Inflammatory macrophage treated with lipopolysaccharide for 4 hours (primary cell): ENCODE measurements at places on chromosomes 2 and 18.
A peak's percentile ranks its signal among the peaks of the same experiment; 100 is the strongest.

DNA sequence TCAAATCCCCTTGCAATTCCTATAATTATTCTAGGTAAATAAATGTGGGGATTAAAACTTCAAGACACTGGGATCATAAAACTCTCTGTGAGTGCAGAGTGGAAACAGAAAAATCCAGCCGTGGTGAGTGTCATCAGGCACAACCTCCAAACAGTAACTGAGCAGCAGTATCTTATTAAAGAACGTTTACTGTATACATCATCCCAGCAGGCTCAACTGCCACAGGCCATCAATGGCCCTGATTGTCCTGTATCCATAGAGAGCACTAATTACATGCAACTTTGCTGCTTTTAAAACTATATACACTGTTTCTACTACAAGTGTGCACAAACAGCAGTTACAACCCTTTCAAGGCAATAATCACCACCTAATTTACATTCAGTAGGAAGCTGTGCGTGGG lies 23.9 kb downstream of the GAREM1 start:
- DNase-seq: no peak

DNA sequence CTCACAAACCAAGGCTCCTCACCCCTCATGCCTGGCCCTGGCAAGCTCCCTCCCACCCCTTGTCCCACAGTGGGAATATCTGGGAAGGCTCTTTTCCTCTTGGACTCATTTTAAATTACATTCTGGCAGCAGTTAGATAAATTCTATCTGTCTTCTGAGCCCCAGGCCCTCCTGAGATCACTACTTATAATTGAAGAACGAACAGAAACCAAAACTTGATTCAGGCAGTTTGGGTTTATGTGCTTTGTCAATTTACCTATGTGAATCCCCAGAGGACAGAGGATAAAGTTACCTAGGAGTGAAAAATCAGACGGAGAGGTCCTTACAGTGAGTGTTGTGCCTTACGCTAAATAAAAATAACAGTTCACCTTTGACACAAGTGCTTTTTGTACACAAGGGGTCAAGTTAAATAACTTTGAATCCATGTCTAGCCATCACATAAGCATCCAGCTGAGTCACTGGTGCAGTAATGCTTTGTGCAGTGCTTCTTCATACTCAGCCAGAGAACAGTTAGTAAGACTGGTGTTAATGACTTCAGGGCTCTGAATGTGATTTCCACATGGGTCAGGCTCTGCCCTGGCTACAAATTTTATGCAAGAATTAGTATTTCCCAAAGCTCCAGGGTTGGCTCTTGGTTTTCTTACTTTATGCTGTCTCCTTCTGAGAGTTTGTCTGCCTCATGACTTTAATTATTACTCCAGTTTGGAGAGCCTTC lies 329.3 kb downstream of the INSIG2 start:
- no peak for DNase-seq

DNA sequence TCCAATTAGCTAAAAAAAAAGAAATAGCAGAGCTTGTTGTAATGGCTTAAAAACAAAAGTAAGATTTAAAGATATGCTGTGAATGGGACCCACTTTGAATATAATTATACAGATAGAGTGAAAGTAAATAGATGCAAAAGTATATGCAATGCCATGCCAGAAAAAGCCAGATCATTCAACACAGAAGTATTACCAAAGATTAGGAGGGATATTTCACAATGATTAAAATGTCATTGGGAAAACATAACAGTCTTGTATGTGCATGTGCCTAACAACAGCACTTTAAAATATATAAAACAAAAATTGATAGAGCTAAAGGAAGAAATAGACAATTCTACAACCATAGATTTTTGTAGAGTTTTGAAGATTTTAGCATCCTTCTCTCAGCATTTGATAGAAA lies 19.9 kb upstream of the SIGLEC15 start:
- DNase-seq: peak; percentile 62

DNA sequence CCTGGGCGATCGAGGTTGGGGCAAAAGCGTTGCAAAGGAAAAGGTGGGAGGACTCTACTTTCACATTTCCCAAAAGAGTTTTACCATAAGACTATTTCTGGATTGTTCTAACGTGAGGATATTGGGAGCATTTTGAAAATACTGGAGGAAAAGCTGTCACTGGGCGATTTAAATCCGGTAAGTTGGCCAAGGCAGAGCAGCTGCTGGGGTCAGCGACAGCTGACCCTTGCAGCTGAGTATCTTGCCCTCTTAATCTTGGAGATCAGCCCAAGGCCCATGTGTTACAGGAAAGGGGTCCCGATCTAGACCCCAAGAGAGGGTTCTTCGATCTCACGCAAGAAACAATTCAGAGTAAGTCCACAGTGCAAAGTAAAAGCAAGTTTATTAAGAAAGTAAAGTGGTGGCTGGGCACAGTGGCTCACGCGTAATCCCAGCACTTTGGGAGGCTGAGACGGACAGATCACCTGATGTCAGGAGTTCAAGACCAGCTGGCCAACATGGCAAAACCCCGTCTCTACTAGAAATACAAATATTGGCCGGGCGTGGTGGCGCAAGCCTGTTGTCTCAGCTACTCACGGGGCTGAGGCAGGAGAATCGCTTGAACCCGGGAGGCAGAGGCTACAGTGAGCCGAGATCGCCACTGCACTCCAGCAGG lies 964 bp upstream of the ST3GAL5 start:
- DNase-seq: peak; percentile 26

DNA sequence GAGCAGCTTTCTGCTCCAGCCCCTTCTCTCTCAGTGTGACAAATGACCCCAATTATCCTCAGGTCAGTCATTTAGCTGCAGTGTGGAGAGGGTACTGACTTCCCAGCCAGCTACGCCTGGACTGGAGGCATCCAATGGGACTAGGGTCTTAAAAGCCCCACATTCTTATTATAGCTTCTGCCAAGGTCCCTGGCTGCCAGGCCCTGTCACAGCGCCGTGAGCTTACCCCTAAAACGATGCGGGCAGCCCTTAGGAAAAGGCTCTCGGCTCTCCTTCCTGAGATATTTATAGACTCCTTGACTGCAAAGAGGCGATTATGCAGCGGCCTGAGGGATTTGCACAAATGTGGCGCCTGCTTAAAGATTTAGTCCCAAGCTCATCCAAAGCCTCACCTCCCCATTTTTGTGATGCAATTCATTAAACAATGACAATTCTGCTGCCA lies 69.2 kb upstream of the EDAR start:
- DNase-seq: no peak

DNA sequence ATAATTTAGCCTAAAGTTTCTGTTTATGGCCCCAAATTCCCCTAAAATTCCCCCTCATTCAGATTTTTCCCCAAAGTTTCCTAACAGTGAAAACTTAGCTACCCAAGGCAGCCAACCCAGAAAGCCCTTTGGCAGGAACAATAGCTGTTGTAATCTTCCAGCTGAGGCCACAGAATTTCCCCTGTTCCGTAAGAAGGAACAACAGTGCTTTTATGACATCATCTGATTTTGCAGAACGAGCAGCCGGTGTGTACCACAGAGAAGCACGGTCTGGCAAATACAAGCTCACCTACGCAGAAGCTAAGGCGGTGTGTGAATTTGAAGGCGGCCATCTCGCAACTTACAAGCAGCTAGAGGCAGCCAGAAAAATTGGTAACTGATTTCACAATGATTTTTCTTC lies 6.3 kb downstream of the TNFAIP6 start:
- DNase-seq: peak; percentile 98

DNA sequence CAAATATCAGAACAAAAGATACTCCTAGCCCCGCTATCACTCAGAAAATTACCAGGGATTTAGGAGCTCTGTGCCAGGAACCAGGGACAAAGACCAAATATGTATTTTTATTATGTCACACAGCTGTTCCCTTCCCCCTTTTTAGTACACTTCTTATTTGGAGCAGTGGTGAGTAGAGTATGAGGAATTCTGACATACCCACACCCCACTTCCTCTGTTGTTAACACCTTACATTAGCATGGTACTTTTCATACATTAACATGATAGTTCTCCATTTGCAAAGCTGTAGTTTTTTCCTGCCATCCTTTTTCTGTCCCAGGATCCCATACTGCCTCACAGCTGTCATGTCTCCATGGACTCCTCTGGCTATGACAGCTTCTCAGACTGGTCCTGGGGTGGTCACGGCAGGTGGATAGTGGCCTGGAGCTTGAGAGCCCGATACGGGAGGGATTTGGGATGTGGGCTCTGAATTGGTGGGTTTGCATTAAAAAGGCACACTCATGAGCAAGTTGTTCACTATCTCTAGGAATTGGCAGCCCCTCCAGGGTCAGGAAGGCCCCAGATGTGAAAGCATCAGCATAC lies 100.2 kb downstream of the SH3RF3 start:
- DNase-seq: peak; percentile 30

GRCh38 chr2:191618046-191618780 lies 59.7 kb upstream of the NABP1 start:
- DNase-seq: peak; percentile 80

DNA sequence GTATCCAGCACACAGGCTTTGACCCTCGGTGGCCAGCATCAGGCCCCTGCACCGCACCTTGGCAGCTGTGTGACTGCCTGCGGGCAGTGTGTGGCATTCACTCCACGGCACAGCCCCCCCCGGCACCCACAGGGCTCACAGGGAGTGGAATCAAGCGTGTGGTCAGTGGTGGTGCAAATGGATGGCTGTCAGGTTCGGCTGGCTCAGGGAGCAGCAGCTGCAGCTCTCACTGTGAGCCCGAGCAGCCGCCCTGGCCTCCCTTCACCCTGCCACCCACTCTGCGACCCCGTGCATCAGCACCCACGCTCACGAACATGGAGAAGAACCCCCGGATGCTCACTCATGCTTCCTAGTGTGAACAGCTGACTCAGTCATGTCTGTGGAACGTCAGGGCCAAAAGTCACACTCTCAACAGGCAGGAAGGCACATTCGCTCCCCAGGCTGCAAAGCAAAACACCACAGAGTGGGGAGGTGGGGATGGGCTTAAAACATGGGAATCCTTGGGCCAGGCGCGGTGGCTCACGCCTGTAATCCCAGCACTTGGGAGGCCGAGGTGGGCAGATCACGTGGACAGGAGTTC lies 41.5 kb upstream of the GPC1 start:
- no peak for DNase-seq

- DNase-seq: no peak
Measured at GRCh38 chr2:229490167-229490566, 219.1 kb upstream of the PID1 start.

GRCh38 chr18:50313031-50313607 lies 25.6 kb upstream of the CXXC1 start:
- peak; percentile 44 for DNase-seq

GRCh38 chr2:241116606-241117560 lies 14.8 kb upstream of the MTERF4 start:
- DNase-seq: no peak

- no peak for DNase-seq
Measured at GRCh38 chr2:136628490-136628889, 136.9 kb upstream of the THSD7B start.

DNA sequence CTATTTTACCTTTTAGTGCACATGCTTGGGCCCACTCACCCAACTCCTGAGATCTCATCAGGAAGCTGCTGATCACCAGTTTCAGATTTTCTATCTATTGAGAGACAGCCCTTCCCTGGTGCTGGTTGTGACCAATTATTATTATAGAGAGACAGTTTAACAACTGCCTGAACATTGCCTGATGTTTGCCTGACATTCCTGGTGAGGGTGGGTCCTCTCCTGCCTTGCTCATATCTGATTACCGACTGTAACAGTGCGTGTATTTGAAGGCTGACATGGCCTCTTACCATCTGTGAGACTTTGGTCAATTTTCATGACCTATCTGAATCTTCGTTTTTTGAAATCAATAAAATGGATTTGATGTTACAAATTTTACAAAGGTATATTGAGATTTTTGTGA lies 39.0 kb downstream of the FAM171B start:
- DNase-seq: no peak

- DNase-seq: no peak
Measured at GRCh38 chr2:149399934-149400615, 69.7 kb downstream of the LYPD6 start.

DNA sequence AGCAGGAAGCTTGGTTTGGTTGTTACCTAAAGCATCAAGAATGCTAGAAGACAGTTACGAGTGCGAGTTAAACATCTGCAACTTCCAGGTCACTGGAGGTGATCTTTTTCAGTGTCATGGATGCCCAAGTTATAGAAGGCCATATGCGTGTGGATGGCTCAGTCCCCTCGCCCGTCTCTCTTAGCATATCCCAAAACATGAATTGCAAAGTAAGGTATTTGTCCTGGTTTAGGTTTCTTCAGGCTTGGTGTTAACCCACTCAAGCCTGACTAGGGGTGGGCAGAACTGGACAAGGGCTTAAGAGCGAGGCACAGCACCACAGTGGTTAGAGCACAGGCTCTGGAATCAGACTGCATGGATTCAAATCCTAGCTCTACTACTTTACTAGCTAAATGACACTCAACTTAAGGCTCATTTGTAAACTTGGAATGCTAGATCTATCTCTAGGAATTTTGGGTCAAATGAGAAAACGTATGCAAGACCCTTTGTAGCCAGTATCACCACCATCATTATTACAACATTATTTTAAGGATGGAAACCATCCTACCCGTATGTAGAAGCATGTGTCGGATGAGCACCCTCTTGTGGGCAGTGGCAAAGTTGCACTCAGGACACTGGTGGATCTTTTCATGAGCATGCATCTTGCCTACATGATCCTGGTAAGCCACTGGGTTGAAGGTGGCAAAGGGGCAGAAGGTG lies 11.2 kb downstream of the ZNF142 start:
- DNase-seq: peak; percentile 63

DNA sequence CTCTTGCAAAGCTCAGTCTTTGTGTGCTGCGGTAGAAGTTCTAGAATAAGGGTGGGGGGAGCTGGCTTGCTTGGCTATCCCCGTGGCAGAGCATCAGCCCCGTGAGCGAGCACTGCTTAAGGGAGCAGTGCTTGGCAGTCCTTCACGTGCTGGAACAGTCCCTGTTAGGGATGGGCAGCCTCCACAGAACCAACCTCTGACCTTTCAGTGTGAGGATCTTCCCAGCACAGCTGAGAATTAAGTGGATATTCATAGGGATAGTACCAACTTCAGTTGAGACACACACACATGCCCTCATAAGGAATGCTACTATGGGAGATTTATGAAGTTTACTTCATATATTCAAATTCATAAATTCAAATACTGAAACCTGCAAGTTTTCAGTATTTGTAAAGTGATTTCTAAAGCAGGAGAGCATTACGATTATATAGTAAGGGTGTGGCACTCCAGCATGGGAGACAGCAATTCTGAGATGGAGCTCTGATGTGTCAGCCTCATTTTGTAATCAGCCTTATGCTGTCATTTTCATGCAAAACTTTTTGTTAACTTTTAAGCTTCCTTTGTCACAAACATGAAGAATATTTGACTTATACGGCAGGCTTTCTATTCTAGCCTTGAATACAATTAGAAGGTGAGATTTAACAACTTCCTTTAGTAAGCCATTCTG lies 39.5 kb downstream of the ATP9B start:
- DNase-seq: peak; percentile 87

GRCh38 chr2:205741256-205741978 lies 59.1 kb downstream of the NRP2 start:
- DNase-seq: no peak

DNA sequence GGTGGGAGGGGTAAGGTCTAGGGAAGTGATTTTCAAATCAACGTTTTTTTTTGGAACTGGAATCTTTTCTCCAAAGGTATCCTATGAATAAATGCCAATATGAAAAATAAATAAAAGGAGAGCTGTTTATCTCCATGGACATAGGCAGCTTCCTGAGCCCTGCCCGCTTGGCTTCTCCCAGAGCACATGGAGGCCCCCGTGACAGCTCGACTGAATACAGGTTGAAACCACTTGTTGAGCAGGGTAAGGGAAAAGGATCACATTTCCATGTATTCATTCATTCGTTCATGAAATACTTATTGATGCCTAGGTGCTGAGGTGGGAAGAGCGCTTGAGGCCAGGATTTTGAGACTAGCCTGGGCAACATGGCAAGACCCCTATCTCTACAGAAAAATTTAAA lies 64.8 kb downstream of the MARCHF4 start:
- no peak for DNase-seq
